ENCODE measurements at places on chromosomes 6 and 20. TPM values are rescaled to one million over a fixed set of nuclear protein-coding genes. Genes with fewer than 3 reads are reported as not detected.

The AK9 gene
- 3.4 TPM for total RNA-seq

The MPIG6B gene
- not detected for total RNA-seq

The PSORS1C2 gene
- not detected for total RNA-seq

The PRIM2 gene
- total RNA-seq = 10.8 TPM

The ROS1 gene
- total RNA-seq = not detected

The NR2E1 gene
- not detected for total RNA-seq

The COX4I2 gene
- not detected for total RNA-seq

The ANKRD66 gene
- not detected for total RNA-seq

The ACSS2 gene
- total RNA-seq = 34.8 TPM

The SLC26A8 gene
- not detected for total RNA-seq

The UBE2J1 gene
- total RNA-seq = 49.8 TPM

The GTSF1L gene
- not detected for total RNA-seq

The C20orf204 gene
- total RNA-seq = 0.97 TPM

DNA sequence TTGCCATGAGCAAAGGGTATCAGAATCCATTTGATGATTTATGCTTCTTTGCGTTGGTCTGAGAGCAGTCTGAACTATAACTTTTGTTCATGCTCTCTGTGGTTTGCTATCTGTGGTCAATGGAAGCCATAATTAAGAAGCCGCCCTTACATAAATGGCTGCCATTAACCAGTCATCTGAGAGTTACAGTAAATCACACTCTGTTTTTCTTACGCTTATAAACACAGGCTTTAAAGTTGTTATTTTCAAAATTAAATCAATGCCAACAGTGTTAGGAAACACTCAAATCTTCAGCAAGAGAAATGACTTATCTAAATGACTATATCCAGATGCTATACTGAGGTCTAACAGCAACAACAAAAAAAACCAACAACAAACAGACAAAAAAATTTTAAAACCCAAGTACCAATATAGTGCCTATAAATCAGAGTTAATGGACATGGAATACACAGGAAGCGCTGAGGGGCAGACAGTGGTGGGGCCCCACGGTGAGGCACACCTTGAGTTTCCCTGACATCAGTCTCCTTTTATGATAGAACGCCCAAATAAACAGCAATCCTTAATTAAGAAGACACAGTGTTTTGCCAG lies 108.0 kb upstream of the C6orf118 start:
- DNase-seq = no peak

DNA sequence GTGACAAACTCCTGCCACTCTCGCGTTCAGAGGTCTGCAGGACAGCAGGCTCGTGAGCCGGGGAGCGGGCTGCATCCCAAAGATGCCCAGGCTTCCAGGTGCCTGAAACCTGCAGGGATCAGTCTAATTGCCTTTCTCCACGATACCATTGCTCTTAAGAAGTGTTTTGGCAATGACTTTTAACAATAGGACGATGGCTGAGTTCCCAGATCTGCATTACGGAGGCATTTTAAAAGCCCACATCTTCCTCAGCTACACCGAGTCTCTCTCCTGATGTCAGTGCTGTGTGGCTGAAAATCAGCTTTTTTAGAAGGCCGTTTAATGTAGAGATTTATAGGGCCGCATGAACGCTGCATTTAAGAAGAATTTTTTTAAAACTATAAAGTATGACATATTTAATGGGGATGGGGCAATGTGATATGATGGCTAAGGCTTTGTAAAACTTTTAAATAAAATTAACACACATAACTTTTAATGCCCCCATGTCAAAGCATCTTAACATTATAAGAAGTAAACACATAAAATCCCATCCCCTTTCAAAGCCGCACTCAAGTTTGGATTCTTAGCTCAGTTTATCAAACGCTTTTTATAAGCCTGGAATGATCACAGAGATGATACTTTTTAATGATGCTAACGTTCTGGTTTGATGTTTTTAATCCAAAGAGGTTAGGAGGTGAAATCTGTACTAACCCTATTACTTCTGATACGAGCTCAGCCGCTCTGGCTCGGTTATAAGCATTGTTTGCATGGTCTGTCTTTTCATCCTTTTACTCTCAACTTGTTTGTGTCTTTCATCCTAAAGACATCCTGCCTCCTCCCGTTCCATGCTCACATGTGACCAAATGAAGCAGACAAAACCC lies 386.0 kb downstream of the SMOC2 start:
- no peak for DNase-seq

- DNase-seq = no peak
Measured at GRCh38 chr6:113979937-113980336, 9.0 kb upstream of the HDAC2 start.

DNA sequence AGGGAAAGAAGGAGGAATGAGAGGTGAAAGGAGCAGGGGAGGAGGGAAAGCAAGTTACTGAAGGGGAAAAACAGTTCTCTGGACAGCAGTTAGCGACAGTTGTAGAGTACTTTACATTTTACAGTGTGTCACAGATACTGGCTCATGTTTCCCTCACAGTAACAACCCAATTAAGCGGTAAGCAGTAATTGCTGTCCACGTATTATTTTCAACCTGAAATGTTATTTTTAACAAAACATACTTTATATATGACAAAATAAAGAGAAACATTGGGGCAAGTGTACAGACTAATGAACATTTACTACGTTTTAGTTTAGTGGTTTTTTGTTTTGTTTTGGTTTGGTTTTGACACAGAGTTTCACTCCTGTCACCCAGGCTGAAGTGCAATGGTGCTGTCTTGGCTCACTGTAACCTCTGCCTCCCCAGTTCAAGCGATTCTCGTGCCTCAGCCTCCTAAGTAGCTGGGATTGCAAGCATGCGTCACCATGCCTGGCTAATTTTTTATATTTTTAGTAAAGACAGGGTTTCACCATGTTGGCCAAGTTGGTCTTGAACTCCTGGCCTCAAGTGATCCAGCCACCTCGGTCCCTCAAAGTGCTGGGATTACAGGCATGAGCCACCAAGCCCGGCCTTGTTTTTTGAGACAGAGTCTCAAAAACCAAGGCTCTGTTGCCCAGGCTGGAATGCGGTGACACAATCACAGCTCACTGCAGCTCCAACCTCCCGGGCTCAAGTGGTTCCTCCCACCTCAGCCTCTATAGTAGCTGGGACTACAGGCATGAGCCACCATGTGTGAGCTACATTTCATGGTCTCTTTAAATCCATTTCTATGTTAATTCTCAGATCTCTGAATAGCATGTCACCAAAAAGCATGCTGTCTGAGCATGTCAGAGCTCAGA lies 22.6 kb upstream of the BTN3A2 start:
- DNase-seq = no peak

- DNase-seq = no peak
Measured at GRCh38 chr6:166466178-166467122, 83.7 kb upstream of the MPC1 start.

DNA sequence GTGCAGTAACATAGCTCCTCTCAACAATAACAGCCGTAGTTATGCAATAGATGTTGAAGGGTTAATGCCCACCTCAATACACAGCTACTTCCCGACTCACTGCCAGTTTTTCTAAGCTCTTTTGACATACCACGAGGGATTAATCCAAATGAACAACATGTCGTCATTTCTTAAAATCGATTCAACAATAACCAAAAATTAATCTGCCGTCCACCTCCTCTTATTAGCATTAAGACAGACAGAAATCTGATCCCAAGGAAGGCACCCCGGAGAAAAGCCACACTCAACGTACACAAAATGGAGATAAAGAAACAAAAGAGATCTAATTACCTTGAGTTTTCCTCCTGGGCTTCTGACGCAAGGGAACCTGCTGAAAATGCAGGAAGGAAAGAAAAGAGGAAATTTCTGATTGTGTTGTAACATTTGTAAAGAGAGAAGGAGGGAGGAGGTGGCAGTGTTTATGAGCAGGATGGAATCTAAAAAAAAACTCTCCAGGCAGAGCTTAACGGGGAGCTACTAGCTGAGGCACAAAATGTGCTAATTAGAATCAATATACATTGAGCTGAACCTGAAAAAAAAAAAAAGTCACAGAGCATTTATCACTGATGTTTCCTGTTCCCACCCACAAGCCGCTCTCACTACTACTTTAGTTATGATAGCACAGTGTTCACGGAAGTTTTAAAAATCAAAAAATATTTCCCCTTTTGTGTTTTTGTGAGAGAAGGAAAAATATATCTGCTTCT lies 109.3 kb downstream of the IPCEF1 start:
- no peak for DNase-seq

DNA sequence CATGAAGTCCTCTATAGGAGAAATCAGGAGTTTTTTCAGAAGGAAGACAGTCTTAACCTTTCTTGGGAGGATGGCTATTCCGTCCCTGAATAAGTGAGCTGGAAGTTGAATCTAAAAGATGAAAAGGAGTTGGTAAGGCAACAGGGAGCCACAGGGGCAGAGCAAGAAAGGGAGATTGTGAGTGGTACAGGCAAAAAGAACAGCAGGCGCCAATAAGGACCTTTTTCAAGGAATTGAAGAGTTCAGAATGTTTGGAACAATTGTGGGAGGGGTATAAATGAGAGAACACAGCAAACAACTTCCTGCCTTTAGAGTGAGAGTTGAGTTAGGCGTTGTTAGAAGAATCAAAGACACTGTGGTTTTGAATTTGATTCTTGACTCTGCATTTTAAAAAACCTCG lies 1003.7 kb downstream of the EPHA7 start:
- no peak for DNase-seq

GRCh38 chr6:158056804-158057203 lies 75.1 kb downstream of the SYNJ2 start:
- DNase-seq = no peak

DNA sequence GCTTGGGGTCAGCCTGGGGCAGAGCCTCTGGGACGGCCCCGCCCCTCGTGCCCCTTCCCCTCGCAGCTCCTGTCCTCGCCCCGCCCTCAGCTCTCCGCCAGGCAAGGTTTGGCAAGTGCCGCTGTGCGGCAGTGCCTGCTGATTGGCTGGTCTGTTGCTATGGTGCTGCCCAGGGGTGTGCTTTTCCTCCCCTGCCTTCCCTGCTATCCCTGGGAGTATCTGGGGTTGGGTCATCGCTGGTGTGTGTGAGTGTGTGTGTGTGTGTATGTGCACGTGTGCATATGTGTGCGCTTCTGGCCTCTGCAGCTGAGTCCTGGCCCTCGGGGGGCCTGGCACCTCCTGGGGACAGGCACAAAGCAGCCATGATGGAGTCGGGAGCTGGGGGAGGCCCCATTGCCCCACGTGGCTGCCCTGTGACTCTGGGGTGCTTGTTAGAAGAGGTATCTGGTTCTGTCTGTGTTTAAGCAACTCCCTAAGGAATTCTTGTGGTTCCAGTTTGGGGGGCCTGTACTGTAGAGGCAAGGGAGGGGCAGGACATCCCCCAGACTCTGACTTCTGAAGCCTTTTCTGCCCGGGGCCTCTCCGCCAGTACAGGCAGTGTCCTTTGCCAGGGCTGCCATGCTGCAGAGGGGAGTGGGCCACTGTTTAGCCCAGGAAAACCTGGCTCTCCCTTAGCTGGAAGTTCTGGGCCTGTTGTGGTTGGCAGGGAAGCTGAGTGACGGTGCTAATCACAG lies 6.9 kb downstream of the RTEL1 start:
- no peak for DNase-seq

GRCh38 chr6:100796049-100796823 lies 84.9 kb downstream of the ASCC3 start:
- DNase-seq = no peak

- DNase-seq = no peak
Measured at GRCh38 chr20:60237981-60238380, 279.8 kb downstream of the CDH26 start.

DNA sequence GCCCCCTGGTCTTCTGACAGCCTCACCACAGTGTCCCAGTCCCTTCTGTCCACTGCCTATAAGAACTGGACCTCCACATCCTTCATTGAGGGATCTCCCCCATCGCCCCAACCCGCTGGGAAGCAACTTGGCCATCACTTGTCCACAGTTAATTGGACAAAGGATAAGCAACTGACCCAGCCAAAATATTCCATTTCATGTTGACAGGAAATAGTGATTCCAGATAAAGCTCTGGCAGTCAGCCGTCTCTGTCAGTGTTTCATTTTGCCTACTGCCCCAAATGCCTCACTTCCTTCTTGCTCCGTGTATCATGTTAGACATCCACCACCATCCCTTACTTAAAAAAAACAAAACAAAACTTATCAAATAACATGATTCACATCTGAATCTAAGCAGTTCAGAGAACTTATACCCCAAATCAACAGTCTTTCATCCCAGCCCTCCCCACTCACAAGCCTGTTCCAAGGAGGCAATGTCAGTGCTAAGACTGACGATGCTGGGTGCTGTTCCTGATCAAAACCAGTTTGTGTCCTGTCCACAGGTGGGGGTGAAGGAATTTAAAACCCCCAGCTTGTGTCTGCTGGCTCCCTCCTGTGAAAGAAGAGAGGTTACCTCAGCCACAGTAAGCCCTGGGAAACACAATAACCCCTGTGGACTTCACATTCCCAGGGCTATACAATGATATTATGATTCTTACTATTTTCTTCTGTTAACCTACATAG lies 162.5 kb downstream of the WDR27 start:
- no peak for DNase-seq

DNA sequence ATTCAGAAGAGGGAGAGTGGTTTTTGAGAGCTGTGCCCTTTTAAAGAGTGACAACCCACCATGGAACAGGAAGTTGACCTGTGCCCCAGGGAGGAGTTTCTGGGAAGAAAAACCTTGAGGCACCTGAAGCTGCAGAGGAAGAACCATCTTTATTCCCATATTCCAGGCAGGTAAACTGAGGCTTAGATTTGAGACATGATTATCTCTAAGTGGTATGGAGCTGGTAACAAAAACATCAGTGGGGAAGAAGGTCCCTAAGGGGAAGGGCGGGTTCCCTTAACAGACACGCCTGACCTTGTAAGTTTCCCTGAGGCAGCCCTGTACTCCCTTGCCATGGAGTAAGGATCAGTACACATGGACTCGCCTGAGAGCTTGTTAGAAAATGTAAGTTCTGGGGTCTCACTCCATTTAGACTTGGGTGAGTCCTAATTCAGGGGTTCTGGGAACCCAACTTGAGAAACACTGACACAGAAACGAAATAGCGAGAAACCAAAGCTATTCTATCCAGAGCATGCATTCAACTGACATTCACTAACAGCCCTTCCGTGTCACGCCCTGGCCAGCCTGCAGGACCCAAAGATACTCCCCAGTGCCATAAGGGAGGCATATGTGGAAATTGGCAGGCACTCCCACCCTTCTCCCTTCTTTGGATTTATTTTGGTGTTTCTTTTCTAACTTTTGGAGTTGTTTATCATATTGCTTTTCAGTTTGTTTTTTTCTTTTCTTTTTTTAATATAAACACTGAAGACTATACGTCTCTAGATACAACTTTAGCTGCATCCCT lies 90.9 kb downstream of the DLGAP4 start:
- no peak for DNase-seq

GRCh38 chr20:17497821-17498580 lies 33.2 kb downstream of the BFSP1 start:
- no peak for DNase-seq

DNA sequence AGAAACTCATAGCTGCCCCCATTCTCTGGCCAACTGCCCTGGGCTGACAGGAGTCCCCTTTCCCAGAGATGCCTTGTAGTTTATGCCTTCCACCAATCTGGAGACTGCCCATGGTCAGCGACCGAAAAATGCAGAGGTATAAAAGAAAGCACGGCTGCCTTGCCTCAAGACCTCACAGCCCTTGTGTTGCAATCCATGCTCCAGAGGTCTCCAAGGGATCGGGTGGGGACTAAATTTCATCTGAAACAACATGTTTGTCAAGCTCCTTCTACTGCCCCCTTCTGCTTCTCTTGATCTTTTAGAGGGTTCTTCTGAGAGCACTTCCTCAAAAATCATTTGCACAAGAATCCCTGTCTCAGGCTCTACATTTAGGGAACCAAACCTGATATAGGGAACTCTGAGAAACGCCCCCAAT lies 128.8 kb downstream of the PLCB1 start:
- no peak for DNase-seq

- no peak for DNase-seq
Measured at GRCh38 chr20:36462440-36463211, 78.7 kb upstream of the MYL9 start.

GRCh38 chr6:14621518-14621917 lies 503.9 kb downstream of the CD83 start:
- no peak for DNase-seq
